GM12864 (cell line): ENCODE measurements at places on chromosomes 12 and 14.

DNA sequence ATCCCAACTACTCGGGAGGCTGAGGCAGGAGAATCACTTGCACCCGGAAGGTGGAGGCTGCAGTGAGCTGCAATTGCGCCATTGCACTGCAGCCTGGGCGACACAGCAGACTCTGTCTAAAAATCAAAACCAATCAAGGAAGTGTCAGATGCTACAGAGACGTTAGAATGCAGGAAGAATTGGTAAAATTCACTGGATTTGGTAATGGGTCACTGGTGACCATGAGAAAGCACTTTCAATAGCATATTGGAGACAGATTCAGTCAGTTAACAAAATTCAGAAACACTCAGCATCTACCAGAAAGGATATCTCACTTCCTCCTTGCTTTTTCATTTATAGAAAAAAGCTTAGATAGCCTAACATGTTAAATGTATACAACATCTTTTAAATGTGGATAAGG lies 17.5 kb downstream of the BIN2 start:
- no peak for DNase-seq

- DNase-seq: no peak
Observed at GRCh38 chr14:81868172-81868571, 334.5 kb upstream of the SEL1L start.

- no peak for DNase-seq
Observed at GRCh38 chr12:29204521-29204920, 55.4 kb downstream of the FAR2 start.

GRCh38 chr12:76595056-76595455 lies 35.5 kb upstream of the OSBPL8 start:
- no peak for DNase-seq

DNA sequence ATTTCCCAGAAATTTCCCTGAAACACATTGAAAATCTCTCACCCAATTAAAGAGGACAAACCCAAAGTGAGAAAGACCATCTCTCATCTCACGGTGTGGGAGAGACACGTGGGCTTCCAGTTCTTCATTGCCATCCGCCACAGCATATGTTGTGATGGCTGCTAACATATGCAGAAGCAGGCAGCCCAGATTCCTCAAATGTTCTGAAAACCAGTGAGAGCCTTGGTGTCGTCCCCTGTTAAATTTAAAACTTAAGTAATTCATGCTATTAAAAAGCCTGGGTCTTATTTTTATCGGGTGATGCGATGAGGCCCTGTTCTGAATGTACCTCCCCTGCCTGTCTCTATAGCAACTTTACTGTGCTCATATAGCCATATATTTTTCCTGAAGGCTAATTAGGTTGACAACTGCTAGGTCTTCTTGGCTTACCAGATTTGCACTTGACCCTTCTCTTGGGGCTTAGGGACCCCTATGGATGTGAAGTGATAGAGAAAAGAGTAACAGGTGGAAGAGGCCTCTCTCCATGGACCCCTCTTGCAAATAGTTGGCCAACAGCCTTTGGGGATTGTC lies 2.8 kb upstream of the FGF6 start:
- DNase-seq: no peak

GRCh38 chr14:97218691-97219430 lies 421.7 kb downstream of the VRK1 start:
- no peak for DNase-seq

DNA sequence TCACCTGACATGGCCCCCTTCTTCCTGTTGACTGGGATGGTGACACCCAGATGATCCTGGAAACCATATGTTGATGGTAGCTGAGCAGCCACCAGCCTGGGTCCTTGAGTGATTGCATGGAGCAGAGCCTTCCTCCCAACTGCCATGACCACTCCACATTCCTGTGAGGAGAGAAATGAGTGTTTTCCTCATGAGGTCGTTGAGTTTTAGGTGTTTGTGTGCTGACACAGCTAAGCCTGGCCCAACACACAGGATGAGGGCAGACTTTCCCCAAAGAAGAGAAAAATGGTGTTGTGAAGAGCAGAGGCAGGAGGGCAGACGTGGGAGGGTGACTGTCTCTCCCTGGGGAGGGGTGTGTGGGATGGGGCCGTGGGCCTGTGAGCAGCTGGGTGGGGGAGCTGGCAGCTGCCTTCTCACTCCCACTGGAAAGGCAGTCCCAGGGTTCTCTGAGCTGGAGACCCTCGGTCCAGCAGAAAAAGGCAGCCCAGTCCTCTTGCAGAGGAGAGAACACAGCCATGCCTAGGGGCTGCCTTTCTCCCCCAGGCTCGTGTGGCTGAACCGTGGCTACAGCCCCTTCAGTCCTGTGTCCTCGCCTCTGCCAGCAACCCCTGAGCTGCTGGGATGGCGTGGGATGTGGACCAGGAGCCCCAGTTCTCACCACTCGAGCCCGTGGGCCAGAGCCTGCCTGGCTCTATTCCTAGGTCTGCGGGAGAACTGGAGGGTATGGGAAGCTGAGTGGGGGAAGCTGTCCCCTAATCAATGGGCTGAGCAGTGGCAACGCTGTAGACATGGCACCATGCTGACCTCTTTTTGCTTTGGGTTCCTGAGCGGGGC lies 257.0 kb downstream of the ADGRD1 start:
- DNase-seq: no peak

GRCh38 chr14:81172353-81172752 lies 48.4 kb downstream of the GTF2A1 start:
- DNase-seq: no peak

DNA sequence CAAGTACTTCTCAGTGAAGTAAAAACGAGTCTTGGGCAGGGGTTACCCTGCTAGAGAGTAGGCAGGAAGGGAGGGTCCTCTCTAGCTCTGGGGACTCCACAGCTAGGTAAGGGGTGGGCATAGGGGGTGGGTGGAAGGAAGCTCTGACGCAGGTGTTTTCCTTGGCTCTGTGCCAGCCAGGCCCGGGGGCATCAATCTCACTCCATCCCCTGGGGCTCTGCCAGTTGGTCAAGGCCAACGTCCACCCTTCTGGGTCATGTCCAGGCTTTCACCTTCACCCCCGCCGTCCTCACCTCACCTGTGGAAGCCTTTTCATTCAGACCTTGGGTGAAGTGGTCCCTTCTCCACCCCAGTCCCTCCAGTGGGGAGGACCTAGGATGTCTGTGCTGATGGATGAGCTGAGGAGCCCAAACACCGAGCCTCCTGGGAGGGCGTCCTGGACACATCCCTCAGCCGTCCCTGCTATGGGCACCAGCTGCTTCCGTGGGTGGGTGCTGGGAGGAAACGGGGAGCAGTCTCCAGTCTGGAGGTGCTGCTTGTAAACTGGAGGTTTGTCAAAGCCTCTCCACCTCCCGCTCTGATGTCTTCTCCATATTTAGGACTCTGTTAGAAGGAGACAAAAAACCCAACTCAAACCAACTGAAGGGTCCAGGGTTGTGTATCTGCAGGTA lies 71.5 kb upstream of the SFSWAP start:
- no peak for DNase-seq

- DNase-seq: no peak
Observed at GRCh38 chr14:63543826-63544406, 739 bp upstream of the PPP2R5E start.

GRCh38 chr12:15592934-15593333 lies 196.3 kb downstream of the EPS8 start:
- no peak for DNase-seq

DNA sequence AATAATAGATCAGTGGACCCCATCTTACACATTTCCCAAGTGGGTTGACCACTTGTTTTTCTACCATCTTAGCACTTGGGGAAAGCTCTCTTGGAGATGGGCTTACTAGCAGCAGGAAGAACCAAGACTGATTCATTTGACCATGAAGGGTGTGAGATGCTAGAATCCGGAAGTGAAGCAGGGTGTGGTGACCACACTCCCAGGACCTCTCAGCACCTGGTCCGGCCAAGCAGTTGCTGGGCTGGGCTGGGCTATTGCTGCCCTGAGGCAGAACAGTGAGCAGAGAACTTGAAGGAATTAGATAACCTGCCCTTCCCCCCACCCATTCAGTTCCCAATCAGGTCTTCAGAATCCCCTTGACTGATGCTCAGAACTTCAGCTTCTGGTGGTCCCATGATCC lies 24.4 kb downstream of the ADCY6 start:
- peak; percentile 2 for DNase-seq

DNA sequence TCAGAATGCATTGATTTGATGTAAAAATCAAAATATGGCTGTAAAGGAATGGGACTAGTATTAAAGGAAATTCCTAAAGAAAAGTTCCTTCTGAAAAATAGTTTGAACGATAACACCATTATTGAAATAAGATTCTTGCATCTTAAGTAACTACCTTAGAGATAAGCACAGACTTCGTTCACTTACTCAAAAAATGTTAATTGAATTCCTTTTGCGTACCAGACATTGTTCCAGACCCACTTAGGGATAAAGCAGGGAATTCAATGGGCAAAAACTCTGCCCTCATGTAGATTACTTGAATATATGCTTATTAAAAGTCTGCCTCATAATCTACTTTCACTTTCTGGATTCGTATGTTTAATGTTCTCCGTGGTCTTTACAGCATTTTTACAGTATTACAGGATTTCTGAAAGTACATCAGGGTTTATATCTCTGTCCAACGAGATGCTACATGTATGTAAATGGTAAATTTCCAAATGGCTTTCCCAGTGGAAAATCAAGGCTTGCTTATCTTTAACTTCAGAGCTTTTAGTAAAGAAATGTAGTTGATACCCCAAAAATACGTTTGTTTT lies 213.7 kb downstream of the GXYLT1 start:
- no peak for DNase-seq

GRCh38 chr12:16350682-16351081 lies 3.2 kb downstream of the MGST1 start:
- no peak for DNase-seq

DNA sequence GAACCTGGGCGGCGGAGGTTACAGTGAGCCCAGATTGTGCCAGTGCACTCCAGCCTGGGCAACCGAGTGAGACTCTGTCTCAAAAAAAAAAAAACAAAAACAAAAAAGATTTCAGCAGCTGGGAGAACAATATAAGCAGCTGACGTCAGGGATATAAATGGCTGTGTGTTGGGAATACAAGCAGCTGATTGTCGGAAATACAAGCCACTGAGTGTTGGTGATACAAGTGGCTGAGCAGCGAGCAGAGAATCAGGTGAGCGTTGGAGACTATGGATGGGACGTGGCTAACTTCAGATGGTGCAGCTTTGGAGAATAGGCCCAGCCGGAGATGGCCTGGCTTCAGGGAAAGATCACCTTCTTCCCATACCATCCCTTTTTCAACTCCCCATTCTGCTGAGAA lies 32.0 kb downstream of the PSEN1 start:
- no peak for DNase-seq

DNA sequence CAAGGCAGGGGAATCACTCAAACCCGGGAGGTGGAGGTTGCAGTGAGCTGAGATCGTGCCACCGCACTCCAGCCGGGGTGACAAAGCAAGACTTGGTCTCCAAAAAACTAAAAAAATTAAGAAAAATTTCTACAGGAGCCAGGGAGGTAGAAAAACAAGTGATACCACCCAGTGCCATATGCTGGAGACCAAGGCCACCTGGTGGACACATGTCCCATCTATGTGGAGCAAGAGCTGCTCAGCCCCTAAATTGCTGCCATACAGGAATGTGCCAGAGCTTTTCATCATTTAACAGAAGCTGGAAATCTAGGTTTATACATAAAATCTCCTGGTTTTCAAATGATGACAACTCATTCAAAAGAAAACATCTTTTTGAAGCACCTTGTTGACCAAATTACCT lies 61.4 kb upstream of the ELK3 start:
- DNase-seq: no peak

- DNase-seq: no peak
Observed at GRCh38 chr12:62915204-62915529, 19.8 kb downstream of the PPM1H start.

GRCh38 chr12:25531502-25532052 lies 21.5 kb downstream of the LMNTD1 start:
- no peak for DNase-seq

GRCh38 chr12:20011200-20011599 lies 357.1 kb upstream of the PDE3A start:
- no peak for DNase-seq

DNA sequence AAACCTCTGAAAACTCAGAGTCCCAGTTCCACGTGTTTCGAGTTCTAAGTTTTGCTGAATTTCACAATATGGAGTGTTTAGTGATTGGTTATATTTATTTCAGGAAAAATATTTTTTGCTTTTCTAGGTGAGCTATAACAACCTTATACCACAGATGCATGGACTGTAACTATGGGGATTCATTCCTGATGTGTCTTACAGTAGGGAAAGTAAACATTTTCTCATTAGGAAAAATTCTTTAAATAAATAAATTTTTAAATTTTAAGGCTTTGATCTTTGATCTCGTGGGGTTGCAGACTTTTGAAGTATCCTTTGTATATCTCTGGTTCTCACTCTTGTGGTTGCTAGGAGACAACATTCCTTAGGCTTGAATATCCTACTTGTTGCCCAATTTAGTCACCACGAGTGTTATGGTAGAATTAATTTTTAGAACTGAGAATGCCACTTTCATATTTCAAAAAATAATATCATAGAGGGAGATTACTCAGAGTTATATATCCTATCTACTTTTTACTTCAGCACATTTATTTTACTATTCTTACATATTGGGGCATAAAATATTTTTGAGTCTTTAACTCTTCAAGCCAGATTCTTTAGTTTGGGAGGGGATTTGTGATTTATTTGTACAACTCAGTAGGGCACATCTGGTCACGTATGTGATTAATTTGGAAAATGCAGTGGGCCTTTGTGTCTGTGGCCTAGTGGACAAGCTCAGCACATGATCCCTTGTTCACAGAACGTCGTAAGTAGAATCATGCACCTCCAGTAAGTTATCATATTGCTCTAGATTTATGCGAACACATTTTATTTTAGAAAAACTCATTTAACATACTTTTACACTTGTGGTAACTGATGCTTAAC lies 224.0 kb downstream of the TTC6 start:
- no peak for DNase-seq

DNA sequence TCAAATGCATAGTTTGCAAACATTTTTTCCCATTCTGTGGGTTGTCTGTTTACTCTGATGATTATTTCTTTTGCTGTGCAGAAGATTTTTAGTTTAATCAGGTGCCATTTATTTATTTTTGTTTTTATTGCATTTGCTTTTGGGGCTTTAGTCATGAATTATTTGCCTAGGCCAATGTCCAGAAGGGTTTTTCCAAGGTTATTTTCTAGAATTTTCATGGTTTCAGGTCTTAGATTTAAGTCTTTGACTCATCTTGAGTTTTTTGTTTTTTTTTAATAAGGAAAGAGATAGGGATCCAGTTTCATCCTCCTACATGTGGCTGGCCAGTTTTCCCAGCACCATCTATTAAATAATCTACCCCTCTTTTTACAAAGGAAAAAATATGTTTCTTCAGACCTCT lies 57.2 kb upstream of the TMEM260 start:
- DNase-seq: no peak

- DNase-seq: no peak
Observed at GRCh38 chr12:115440438-115440837, 756.5 kb upstream of the TBX3 start.

GRCh38 chr12:119179335-119180021 lies 747 bp downstream of the HSPB8 start:
- no peak for DNase-seq

GRCh38 chr14:100104523-100105300 lies 39.5 kb downstream of the EVL start:
- DNase-seq: no peak
